ENCODE measurements at places on chromosomes 13 and 19.

GRCh38 chr19:56403261-56403660 lies 871 bp upstream of the ZNF583 start:
- no peak for DNase-seq

- DNase-seq = no peak
Observed at GRCh38 chr19:55179606-55180484, at the start of gene SYT5. TSS of gene SYT5 (minus strand) at chr19:55180289. CDS start at chr19:55179041, 1,248 bp downstream.

DNA sequence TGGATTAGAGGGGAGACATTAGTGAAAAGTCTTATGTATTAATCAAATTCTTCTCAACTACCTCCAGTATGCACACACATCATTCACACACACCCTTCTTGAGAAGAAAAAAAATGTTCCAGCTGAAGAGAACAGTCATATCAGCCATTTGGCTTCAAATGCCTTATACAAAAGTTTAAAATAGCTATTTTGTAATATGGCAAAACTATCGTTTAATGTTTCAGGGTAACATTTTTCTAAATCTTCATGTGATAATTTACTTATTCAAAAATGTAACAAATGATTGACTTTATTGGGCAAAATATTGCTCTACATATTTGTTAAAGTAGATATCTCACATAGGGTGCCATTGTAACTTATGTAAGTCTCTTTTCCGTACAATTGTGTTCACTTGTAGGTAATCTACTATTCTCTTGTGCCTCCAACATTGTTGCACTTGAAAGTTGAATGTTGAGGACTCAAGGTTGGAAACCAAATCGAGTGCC lies 13.6 kb downstream of the ZIC2 start:
- DNase-seq = no peak

GRCh38 chr19:11046605-11047354 lies 42.5 kb upstream of the LDLR start:
- no peak for DNase-seq

DNA sequence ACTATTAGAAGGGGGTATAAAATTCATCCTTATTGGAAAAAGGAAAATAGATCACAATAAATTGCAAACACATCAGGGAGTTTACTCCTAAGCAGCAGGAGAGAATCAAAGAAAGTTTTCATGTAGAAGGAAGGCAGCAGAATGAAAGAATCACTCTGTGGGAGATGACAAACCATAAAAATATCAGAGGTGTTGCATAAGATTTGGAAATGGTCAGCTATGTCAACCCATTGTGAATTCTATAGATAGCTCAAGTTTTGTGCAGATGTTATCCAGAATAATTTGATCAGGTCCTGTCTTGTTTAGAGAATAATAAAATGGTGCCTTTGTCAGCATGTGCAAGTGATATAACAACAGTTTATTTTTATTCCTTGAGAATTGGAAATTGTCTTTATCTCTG lies 622.4 kb downstream of the DCT start:
- DNase-seq = no peak

- DNase-seq = no peak
Observed at GRCh38 chr13:74620308-74620707, 486.1 kb upstream of the KLF12 start.

DNA sequence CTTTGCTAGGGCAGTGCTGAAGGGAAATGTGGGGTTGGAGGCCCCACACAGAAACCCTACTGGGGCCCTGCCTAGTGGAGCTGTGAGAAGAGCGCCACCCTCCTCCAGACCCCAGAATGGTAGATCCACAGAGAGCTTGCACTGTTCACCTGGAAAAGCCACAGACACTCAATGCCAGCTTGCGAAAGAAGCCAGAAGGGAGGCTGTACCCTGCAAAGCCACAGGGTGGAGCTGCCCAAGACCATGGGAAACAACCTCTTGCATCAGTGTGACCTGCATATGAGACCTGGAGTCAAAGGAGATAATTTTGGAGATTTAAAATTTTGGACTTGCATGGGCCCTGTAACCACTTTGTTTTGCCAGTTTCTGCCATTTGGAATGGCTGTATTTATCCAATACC lies 615.4 kb upstream of the MIR17HG start:
- DNase-seq = no peak

- DNase-seq = no peak
Observed at GRCh38 chr13:100182900-100183490, 94.1 kb downstream of the PCCA start.

- no peak for DNase-seq
Observed at GRCh38 chr19:44308011-44308410, 3.2 kb upstream of the ZNF235 start.

- no peak for DNase-seq
Observed at GRCh38 chr13:63737418-63737817, 2321.8 kb upstream of the PCDH20 start.

DNA sequence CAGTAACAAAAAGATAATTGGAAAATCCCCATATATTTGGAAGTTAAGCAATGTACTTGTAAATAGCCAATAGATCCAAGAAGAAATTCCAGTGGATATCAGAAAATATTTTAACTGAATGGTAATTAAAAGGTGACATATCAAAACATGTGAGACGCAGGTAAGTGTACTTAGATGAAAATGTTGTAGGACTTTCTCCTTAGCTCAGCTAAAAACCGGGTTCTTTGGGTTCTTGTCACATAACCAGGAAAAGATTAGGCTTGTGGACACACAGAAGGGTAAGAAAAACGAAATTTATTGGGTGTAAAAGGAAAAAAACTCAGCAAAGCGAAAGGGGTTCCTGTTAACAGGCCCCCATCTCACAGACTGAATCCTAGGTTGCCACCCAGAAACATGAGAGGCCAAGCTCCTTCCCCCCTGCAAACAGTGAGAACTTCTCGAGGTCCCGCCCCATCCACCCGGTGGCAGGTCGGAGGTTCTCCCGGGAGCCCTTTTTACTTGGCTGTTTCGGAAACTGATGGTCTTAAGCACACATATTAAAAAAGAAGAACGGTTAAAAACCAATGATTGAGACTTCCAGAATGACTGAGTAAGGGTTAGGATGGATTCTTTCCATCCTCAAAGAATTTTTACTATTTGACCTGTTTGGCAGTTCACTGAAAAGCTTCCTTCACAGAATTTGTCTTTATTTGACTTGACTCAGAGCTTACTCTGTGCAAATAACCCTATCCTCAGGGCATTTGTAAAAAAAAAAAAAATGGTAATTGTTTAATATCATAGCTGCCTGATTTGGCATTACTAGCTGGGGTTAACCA lies 3.1 kb upstream of the CCDC70 start:
- DNase-seq = no peak

DNA sequence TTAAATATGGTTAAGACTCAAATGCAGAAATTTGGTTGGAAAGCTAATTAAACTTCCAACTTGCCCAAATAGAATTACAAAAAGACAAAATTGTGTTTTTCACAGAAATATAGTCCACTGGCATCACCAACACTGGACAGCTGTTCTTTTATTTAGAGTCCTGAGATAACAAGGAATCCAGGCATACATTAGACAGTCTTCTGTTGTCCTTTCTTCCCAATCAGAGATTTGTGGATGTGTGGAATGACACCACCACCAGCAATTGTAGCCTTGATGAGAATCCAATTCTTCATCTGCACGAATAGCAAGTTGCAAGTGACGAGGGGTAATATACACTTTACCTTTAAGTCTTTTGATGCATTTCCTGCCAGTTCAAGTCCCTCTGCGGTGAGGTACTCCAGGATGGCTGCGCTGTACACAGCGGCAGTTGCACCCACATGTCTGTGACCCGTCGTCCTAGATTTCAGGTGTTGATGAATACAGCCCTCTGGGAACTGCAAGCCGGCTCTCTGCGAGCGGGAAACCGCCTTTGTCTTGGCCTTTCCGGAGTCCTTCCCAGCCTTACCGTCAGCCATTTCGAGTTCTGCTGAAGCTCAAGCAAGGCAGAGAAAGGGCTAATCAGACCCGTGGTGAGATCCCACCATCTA lies 14.7 kb downstream of the UBAC2 start:
- DNase-seq = no peak

DNA sequence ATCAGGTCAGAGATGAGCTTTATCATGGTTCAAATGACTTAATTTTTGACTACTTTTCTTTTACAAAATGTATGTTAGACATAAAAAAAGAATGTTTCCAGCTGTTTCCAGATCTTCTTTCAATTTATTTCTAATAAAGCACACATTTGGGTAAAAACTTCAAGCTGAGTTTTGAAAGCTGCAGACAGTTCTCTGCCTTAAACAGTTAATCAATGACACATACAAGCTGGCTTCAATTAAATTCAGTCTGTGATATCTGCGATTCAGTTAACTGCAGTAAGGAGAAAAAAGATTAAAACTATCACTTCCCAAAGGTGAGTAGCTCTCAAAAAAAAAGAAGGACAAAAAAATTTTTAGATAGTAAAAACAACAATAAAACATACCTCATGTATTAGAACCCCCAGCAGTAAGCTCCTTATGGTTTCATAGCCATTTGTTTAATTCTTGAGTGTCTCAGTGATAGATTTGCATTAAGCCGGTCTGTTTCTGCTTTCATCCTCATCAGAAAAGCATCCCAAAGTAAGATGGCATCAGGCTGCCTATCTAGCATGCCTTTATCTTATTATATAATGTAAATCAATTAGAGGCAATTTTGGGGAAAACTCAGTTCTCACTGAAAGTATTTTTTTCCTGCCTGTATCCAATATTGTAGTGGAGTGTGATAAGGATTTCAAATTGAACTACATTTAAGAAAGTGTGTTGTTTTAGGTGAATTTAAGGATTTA lies 81.8 kb upstream of the STARD13 start:
- DNase-seq = no peak

DNA sequence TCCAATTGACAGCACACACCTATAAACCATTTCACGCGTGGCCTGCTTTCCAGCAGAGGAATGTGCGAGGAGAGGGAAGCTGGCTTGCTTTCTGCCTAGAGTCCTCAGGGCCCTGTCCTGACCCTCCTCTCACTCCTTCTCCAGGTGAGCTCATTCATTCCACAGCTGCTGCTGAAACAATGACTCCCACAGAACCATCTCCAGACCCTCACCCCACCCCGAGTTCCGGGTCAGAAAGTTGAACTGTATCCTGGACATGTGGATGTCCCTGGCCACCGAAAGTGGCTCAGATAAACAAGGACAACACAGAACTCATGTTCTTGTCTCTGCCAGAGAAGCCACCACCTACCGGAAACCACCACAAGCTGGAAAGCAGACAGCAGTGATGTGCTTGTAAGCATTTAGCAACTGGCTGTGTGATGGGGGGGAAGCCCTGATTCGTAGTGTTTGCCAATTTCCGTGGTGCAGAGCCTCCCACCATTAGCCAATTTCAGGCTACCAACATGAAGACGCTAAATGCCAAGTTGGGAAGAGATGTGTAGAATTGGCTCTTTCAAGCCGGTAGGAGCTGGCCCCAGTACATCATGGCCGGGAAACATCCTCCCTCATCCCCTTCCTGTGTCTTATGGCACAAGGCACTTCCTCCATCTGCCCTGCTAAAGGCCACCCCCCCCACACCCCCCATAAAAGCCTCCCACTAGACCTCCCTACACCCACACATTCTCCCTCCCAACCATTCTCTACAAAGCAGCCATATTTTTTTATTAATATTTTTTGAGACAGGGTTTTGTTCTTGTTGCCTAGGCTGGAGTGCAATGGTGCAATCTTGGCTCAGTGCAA lies 5.0 kb downstream of the SYCE2 start:
- no peak for DNase-seq

- no peak for DNase-seq
Observed at GRCh38 chr19:7603919-7604318, 8.3 kb downstream of the CAMSAP3 start.

GRCh38 chr19:4416268-4416667 lies 13.8 kb downstream of the CHAF1A start:
- DNase-seq = no peak

GRCh38 chr13:37094840-37095239 lies 10.6 kb downstream of the CSNK1A1L start:
- no peak for DNase-seq

DNA sequence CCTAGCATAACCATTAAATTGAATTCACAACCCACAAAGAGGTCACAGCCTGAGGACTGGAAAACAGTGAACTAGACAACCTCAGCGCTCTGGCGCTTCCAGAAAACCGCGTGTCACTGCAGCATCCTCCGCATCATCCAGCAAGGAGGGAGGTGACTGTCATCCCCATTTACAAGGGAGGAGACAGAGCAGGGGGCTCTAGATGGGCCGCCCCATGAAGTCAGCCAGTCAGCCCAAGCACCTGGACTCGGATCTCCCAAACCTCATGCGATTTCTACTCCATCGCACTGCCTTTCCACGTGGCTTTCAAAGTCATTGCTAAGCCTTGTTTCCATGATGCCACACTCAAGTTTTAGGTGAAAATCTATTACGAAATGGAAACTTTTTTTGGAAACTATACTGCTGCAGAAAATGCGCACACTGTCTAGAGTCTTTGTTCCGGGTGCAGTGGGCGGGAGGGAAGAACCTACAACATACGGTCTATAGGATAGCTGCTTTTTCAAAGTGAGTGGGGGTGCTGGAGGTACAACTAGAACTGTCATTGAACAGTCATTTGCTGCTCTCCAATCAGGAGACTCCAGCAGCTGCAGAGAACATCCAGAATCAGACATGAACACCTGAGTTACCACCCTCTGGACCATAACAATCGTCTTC lies 2.8 kb downstream of the AP3D1 start:
- no peak for DNase-seq

DNA sequence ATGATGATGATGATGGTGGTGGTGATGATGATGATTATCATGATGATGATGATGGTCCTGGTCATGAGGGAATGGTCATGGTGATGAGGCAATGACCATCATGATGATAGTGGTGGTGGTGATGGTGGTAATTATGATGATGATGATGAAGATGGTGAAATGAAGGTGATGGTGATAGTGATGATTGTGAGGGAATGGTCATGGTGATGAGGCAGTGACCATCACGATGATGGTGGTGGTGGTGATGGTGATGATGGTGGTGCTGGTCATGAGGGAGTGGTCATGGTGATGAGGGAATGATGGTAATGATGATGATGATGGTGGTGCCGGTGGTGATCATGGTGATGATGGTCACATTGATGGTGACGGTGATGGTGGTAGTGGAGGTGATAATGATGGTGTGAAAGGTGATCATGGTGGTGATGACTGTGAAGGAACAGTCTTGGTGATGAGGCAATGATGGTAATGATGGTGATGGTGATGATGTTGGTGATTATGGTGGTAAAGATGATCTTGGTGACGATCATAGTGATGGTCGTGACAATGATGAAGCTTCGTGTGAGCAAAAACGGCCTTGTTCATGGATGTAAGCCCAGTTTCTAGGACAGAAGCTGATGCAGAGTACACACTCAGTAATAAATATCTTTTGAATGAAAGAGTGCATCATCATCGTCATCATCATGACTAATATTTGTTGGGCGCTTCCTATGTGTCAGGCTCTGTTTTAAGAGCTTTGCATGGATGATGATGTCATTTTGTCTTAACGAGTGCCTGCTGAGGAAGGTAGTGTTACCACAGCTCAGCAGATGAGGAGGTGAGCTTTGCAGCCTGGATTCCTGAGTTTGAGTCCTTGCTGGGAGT lies 17.3 kb downstream of the SBK2 start:
- DNase-seq = no peak

All from vagina (tissue), 2 donors.